A549 treated with Hydrocortisone at 1 μM for 4 hours (cell line): ENCODE measurements at places on chromosomes 3 and 15. TPM values are rescaled to one million over a fixed set of nuclear protein-coding genes. Genes with fewer than 3 reads are reported as not detected.

The MOBP gene
- 0.09 to 0.24 TPM in 2 of 5 replicates, not detected in the others for total RNA-seq

The C3orf85 gene
- not detected in 5 replicates for total RNA-seq

The LSAMP gene
- 0.13 to 0.22 TPM (median 0.14 TPM) in 5 replicates for total RNA-seq

The KBTBD13 gene
- total RNA-seq: not detected in 5 replicates

The GRM2 gene
- total RNA-seq: 0.09 to 0.18 TPM (median 0.14 TPM) in 4 of 5 replicates, not detected in the other

The ALAS1 gene
- 43.7 to 52.3 TPM (median 48.9 TPM) in 5 replicates for total RNA-seq

The ABHD6 gene
- 10.0 to 11.0 TPM (median 10.1 TPM) in 5 replicates for total RNA-seq

The DNASE1L3 gene
- 0.22 to 0.31 TPM in 2 of 5 replicates, not detected in the others for total RNA-seq

The RBMS3 gene
- 0.55 to 0.90 TPM (median 0.83 TPM) in 5 replicates for total RNA-seq

The SNX22 gene
- 0.75 to 1.3 TPM (median 1.3 TPM) in 5 replicates for total RNA-seq

The HESX1 gene
- 0.15 to 0.39 TPM (median 0.27 TPM) in 5 replicates for total RNA-seq

The LIPC gene
- 0.07 to 0.17 TPM (median 0.12 TPM) in 5 replicates for total RNA-seq

The TMOD2 gene
- total RNA-seq: 1.1 to 2.5 TPM (median 2.0 TPM) in 5 replicates

The CILP gene
- 0.21 to 0.44 TPM (median 0.41 TPM) in 5 replicates for total RNA-seq

The FGF12 gene
- 0.39 to 0.98 TPM (median 0.63 TPM) in 5 replicates for total RNA-seq

The SLC7A14 gene
- not detected in 5 replicates for total RNA-seq

The PRR20G gene
- total RNA-seq: 0.91 to 2.4 TPM (median 1.9 TPM) in 5 replicates

The TGM5 gene
- total RNA-seq: not detected in 5 replicates

The WDR72 gene
- 5.9 to 8.8 TPM (median 6.2 TPM) in 5 replicates for total RNA-seq
